ENCODE measurements at places on chromosomes 6 and 20.

DNA sequence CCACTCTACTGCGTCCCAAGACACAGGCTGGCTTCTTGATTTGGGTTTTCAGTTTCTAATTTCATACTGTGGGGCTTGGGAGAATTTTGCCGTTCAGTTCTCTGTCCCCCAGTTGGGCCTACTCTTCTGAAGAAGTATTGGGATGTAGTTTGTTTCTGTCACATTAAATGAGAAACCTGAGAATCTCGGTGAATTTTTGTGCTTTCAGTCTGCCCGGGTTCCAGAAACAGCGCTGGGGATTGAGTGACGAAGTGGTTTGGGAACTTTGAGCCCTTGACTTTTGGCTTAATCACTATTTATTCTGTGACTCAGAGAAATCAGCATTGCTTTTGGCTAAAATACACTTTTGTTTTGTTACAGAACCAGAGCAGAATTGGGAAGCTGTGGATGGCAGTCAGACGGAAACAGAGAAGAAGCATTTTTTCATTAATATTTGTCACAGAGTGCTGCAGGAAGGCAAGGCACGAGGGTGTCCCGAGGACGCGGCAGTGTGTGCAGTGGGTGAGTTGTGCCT is 74.0 kb downstream of the IGF2R start:
- DNase-seq, result no peak

DNA sequence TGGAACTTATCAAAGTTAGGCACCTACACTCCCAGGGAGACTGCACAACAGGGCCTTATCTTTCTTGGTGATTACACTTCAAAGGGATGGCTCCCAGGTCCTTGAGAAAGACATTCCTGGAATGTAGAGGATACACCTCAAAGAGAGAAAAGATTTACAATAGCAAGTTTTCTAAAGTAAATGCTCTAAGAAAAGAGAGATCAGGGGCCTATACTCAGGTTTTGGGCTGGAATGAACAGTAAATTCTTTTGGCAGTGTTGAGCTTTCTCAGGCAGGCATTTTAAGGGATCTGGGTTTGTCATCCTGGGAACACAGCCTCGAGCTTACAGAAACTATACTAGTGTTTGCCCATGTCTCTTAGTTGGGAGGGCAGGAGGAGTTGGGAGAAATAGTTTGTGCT is 31.7 kb upstream of the ME1 start:
- DNase-seq, result no peak

DNA sequence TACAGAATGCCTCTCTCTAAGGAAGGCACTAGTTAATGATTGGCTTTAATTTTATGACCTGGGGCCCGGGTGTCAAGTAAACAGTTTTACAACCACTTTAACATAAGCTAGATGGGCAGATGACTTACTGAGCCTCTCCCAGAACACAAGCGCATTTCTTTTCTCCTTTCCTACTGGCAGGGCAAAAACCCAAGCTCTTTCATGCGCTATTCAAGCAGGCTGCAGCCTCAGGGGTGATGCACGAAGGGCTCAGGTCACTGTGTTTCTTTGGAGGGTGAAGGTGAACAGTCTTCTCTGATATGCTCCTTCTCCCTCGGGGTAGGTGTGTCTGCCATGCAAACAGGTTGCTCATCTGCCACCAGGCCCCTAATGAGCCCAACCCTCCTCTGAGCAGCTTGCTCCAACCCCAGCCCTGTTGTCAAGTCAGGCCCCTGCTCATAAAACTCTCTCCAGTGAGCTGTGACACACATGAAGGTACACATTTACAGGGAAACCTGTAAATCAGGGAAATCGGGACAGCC is 73.5 kb upstream of the CDH4 start:
- DNase-seq, result no peak

DNA sequence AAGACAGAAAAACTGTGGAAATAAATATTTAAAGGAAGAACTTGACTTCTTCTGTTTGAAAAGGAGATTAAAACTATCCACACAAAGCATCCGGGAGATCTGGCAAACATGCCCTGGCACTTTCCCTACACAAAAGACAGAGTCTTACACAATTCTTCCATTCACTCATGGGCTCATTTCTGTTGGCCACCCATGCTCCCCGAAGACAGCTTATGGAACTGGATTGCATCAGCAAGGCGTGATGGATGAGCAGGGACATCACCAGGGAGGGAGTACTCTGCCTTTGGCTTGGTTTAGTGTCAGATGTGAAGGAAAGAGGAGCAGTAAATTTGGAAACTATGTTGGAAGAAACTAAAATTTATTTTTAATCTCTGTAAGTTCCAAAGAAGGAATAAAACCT is 379.3 kb downstream of the CD109 start:
- DNase-seq, result no peak

DNA sequence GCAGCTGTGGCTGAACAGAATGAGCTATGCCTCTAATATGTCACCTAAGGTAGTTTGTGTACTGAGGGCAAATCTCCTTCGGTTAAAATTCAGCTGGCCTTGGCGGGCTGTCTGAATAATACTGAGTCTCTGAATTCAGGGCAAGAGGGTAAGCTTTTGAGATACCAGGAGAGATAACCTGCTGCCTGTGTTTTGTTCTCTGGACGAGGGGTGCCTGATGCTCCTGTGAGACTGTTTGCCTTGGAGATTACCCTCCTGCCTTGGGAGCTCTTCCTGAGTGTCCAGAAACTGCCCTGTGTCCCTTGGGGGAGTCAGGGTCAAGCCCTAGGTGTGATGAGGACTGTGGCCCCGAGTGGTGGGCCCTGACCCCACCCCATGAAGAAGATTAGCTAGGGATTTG is 282.9 kb downstream of the KIF16B start:
- no peak for DNase-seq

DNA sequence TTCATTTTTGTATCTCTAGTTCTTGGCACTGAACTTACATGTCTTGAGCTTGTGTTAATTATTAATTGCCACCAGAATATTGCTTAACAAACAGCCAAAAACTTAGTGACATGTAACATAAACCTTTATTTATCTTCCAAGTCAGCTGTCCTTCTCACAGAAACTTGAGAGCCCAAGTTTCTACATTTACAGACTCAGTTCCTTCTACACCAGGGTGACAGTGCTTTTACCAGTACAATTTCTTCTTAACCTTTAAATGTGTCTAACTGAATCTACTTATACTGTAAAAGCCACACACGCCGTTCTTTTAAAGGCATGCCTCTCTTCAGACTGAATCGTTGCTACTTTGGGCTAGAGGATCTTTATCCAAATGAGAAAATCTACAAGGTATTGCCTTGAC is 539.2 kb downstream of the GRIK2 start:
- DNase-seq, result no peak

- no peak for DNase-seq
Measured at GRCh38 chr6:109093732-109094415, 772 bp downstream of the SESN1 start.

DNA sequence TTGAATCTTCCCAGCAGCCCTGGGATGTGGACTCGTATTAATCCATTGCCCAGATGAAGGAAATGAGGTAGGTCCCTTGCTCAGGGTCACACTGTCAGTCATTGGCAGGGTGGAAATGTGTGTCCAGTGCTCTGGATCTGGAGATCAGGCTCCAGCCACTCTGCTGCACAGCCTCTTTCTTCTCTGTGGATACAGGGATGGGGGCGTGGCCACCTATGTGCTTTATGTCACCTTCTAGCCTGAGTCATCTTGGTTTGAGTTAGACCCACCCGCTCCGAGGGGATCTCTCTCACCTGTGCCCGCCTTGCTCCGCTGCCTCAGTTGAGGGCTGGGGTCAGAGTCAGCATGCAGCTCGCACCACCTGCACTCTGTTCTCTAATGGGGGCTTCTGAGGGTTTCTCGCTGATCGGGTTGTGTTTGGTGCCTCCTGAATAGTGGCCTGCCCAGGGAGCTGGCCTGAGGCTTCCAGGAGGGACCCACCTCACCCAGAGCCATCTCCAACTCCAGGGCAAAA is 80.0 kb downstream of the TCP11 start:
- DNase-seq, result no peak

DNA sequence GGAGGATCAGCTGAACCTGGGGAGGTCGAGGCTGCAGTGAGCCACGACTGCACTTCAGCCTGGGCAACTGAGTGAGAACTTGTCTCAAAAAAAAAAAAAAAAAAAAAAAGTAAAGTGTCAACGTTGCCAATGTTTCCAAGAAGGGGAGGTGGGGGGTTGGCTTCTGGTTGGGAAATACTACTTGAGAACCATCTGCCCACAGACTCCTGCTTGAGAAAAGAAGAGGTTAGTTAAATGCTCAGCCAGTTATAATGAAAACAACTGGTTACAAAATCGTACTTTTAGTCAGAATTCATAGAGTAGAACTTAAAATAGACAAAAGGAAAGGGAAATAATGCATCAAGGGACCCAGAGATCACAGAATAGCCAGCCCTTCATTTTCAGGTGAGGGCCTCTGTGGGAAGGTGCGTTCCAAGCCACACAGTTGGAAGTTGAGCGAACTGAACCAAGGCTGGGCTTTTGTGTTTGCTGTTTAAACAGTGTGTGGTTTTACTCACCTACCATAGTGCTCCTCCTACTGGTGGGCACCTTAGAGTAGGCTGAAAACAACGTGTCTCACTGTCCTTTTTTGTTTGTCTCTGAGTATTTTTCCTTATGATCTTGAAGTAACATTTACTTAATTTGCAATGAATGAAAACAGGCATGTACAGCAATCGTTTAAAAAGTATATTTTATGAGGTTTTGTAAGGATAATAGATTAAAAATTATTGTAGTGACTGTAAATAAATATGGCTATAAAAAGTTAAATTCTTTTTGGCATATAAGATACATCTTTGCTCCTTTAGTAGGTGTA is 200.7 kb downstream of the BCAS1 start:
- DNase-seq, result peak; percentile 44

Data from DMS79 (cell line).